ENCODE measurements at places on chromosomes 2 and 18.

DNA sequence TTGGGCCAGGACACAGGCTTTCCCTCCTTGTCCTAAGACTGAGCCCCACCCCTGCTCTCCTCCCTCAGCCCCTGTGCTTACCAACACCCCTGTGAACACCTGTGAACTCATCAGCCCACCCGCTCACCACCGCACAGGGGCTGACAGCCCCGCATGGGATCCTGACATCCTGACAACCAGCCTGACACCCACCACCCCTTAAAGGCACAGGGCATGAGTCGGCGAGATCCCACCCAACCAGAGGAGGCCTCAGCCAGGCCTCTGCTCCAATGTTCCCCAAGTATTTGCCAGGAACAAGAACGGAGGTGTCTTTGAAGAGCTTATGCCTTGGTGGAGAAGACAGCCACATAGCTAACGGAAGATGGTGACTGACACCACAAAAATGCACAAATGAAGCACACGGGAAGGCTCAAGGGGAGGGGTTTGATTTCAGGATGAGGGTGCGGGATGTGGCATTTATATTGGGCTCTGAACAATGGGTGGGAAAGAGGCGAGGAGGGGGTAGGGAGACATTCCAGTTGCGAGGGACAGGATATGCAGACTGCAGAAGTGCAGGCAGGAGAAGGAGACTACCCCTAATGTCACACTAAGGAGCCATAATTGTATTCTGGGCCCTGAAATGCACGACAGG, 11.0 kb downstream of the RAB11FIP5 start:
- DNase-seq = no peak

DNA sequence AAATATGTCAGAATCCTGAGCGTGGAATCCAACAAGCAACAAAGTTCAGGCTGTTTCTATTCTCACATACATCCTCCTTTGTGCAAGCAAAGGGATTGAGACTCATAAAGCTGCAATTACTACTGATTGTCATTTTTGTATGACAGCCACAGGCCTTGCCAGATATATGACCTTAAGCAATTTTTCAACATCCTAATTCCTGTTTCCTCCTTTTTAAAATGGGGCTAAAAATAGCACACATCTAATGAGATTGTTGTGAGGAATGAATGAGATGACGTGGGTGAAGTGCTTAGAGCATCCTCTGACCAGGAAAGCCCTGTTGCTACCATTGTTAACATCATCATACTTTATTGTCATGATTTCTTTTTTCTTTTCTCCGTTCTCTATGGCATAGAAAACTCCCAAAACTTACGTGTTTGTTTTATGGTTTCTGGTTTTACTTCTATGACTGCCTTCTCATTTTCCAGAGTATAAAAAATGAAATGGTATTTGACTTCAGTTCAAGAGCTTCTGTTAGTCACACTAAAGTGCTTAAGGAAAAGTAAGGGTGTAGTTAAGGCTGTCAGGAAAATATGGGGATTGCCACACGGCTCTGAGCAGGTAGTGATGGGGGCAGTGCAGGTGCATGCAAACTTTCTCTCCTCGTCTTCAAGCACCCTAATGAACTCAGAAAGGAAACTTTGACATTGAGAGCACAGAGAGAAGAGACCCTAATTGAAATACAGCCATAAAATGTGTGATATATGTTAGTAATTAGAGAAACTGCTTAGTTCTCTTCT, 590.6 kb upstream of the NETO1 start:
- DNase-seq = no peak

DNA sequence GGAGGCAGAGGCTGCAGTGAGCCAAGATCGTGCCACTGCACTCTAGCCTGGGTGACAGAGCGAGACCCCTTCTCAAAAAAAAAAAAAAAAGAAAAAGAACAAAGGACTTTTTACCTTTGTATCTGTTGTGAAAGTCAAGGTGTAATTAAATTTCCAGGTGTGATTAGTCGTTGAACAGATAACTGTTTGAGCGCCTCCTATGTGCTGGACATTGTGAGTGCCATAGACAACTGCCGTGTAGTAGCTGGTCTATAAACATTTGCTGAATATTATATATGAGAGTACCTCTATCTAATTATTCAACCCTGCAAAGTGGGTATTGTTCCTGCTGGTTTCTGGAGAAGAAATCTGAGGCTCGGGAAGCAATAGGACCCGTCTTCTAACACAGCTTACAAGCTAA, 71.8 kb downstream of the ASAP2 start:
- DNase-seq = no peak

- no peak for DNase-seq
Measured at GRCh38 chr2:85796341-85797262, 42.8 kb downstream of the ATOH8 start.

GRCh38 chr18:7844418-7844817, 277.3 kb downstream of the PTPRM start:
- no peak for DNase-seq

DNA sequence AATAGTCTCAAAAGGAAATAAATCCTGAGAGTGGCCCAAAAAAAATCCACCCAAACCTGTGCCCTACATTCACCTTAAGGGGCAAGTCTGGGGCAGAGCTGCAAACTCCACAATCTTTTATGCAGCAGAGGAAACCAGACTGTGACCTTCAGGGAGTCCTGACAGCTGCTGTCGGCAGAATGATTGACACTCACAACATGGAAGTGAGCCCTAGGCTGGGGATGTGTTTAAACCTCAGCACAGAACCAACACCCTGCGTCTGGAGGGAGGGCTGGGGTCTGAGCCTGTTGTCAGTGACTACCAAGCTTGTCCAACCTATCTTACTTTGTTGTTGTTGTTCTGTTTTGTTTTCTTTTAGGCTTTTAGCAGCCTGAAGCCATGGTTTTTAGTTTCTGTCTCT, 39.6 kb downstream of the CRACDL start:
- no peak for DNase-seq

- no peak for DNase-seq
Measured at GRCh38 chr2:62895632-62896009, 155.0 kb upstream of the OTX1 start.

DNA sequence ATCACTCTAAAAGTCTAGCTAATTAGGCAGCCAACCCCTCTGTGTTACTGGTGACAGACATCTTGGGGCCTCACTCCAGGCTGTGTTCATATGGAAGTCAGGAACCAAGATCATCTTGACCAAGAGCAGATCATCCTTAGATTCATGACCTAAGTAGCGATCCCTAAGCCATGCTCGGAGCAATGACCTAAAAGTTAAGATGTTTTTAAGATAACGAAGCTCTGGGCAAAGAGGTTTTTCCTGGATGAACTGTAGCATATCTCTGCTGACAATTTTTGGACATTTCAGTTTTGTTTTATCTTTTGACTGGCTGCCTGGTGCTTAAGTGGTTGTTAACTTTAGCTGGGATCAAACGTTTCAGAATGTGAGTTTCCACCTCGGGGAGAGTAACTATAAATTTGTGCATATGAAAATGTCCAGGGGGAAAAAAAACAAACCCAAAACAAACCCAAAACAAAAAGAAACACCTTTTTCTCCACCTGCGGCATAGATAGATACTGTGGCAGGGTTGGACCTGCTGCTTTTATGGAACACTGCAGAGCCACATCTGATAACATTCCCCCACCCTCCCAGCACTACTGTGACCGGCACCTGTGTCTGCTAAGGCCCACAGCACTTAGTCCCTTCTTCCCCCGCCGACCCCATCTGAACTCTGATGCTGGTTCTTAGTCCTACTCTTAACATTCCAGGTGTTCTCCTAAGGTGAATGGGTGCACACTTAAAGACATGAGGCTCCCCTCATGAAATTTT, 45.5 kb downstream of the EPAS1 start:
- DNase-seq = no peak

- DNase-seq = no peak
Measured at GRCh38 chr2:237900891-237901831, 41.7 kb downstream of the RAMP1 start.

GRCh38 chr2:55780697-55781096, 87.1 kb upstream of the PNPT1 start:
- no peak for DNase-seq

- no peak for DNase-seq
Measured at GRCh38 chr2:161166538-161167409, 6.5 kb downstream of the TANK start.
